ENCODE measurements at places on chromosomes 7 and 10.

DNA sequence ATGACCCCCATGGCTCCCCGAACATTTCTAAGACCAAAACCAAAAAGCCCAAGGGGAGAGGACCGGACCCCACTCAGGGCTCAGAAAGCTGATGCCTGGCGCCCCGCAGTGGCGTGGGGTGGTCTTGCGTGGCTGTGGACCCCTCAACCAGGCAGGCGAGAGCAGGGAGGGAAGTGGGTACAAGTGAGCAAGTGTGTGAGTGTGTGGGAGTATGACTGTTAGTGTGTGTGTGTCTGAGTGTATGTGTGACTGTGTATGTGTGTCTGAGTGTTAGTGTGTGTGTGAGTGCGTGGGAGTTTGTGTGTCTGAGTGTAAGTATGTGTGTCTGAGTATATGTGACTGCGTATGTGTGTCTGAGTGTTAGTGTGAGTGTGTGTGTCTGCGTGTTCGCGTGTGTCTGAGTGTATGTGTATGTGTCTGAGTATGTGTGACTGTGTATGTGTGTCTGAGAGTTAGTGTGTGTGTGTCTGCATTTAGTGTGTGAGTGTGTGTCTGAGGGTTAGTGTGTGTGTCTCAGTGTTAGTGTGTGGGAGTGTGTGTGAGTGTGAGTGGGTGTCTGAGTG is 34.0 kb upstream of the INSIG1 start:
- DNase-seq = no peak

DNA sequence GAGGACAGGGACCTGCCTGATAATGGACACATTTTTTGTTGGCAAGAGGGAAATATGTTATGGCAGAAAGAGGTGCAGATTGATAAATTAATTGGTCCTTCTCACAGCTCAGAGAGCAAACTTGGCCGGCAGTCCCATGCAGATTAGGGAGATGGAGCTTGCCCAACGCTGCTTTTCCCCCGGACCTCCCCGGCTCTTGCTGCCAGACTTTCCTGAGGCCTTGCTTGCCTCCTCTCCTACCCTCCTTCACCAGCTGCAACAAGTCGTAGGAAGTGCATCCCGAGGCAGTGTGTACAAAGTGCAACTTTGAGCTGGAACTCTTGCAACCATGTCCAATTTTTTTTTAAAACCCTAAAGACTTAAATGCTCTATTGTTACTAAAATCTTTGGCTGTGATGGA is 215.5 kb downstream of the LRMDA start:
- no peak for DNase-seq

DNA sequence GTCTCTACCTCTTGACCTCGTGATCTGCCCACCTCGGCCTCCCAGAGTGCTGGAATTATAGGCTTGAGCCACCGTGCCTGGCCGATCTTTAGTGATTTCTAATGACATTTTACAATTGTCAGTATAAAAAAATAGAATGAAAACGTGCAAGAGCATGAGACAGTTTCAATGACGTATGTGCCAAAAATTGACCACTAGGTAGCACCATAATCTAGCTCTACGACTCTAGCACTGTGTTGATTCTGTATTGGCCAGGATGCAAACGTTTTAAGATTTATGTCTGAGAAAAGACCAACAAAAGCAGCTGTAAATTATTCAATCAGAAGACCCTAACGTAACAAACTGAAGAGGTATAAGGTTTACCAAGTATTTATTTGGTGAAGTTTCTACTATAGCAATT is 25.4 kb upstream of the EXOC6 start:
- DNase-seq = no peak

- no peak for DNase-seq
Measured at GRCh38 chr10:48383393-48383792, 76.9 kb downstream of the MAPK8 start.

DNA sequence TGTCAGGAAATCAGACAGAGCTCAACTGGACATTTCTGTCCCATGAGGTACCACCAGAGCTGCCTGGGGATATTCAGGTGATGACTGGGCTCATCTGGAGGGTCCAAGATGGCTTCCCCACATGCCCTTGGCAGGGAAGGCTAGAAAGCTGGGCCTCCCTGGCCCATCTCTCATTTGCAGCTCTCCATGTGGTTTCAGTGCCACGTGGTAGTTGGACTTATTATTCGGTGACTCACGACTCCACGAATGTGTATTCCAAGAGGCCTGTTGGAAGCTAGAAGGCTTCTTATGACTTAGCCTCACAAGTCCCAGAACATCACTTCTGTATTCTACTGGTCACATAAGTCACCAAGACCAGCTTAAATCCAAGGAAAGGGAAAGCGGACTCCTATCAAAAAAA is 22.8 kb downstream of the NSMCE4A start:
- DNase-seq = no peak

DNA sequence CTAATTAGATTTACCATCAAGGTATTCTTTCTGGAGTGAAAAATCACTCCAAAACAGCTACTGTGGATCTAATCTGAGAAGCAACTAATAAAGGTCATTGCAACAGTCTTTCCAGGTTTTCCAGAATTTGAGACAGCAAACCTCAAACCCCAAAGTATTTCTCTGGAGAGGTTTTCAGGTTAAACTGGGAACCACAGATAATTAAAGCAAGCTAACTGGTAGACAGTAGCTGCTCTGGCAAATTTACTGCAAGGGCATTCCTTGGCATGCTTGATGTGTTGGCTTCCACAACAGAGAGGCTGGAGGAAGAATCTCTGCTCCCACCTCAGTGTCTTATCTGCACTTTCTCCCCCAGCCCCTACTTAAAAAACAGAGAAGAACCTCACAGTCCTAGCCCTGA is 140.0 kb upstream of the NRBF2 start:
- DNase-seq = no peak

DNA sequence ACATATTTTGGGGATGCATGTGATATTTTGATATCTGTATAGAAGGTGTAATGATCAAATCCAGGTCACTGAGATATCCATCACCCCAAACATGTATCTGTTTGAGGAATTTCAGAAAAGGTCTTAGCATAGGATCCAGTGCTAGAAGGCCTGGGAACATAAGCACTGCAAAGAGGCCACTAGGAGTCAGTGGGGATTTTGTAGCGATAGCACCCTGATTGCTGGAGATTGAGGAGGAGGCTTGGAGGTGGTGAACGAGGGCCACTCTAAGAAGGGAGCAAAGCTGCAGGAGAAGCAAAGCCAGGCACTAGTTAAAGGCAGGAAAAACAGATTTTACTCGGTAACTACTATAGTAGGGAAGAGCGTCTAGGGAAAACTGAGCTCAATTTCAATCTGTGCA is 324.0 kb downstream of the LHFPL3 start:
- no peak for DNase-seq

GRCh38 chr10:26057466-26057865 is 123.4 kb downstream of the MYO3A start:
- DNase-seq = no peak

- no peak for DNase-seq
Measured at GRCh38 chr10:128095753-128096469, 30.3 kb downstream of the MKI67 start.

DNA sequence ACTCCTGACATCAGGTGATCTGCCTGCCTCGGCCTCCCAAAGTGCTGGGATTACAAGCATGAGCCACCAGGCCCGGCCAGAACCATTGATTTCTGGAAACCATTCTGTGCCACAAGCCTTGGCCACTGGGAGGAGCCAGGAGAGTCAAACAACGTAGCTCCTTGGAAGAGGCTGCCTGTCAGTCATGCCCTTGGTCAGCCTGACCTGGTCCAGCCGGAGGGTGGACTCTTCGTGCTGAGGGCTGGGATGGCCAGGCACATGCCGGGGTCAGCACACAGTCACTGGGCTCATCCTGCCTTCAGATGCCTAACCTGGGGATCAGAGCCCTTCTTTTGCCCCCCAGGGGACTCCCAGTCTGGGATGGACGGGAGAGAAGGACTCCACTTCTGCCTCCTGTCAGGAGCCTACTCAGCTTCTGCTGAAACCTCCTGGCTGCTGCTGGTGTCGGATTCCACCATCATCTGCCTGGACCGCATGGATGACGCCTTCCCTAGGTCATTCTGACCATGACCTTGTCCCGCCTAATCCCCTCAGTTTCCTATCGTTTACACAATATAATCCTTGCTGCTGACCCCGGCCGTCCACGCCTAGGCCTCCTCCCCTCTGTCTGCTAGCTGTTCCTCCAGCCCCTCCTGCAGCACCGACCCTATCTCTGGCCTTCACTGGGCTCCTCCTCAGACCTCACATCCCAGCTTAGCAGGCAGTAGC is 30.4 kb downstream of the TMEM270 start:
- no peak for DNase-seq

GRCh38 chr7:26543340-26543739 is 251.7 kb downstream of the SNX10 start:
- no peak for DNase-seq

DNA sequence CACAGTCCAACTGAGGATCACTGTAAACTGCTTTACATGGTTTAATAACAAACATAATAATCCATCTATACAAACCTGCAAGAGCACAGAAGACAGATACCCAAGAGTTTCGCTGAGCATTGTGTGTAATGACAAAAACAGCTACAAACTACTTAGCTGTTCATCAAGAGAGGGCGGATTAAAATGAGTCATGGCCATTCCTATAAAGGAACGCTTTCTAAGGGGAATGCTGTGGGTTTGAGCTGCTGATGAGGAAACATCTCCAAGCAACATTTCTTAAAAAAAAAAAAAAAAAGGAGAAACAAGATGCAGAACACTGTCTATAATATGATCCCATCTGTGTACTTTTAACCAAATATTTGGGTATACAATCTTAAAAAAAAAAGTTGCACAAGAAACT is 33.8 kb downstream of the VOPP1 start:
- DNase-seq = no peak

DNA sequence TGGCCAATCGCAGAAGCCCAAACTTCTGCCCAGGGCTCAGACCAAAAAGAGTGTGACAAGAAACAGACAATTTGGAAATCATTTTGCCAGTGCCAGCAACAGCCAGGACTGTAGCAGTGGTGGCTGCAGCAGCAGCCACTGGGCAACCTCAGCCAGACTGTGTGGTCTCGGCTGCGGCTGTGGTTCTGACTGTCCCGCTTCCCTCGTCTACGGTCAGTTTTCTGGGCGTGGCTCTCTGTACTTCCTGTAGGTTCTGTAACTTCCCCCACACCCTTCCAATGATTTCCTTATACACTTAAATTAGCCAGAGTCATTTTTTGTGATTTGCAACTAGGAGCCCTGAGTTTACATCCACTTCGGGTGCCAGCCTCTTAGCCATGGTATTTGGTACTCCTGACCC is 39.9 kb downstream of the CYTH3 start:
- DNase-seq = no peak

GRCh38 chr10:92822060-92822634 is 26.2 kb upstream of the EXOC6 start:
- DNase-seq = no peak

DNA sequence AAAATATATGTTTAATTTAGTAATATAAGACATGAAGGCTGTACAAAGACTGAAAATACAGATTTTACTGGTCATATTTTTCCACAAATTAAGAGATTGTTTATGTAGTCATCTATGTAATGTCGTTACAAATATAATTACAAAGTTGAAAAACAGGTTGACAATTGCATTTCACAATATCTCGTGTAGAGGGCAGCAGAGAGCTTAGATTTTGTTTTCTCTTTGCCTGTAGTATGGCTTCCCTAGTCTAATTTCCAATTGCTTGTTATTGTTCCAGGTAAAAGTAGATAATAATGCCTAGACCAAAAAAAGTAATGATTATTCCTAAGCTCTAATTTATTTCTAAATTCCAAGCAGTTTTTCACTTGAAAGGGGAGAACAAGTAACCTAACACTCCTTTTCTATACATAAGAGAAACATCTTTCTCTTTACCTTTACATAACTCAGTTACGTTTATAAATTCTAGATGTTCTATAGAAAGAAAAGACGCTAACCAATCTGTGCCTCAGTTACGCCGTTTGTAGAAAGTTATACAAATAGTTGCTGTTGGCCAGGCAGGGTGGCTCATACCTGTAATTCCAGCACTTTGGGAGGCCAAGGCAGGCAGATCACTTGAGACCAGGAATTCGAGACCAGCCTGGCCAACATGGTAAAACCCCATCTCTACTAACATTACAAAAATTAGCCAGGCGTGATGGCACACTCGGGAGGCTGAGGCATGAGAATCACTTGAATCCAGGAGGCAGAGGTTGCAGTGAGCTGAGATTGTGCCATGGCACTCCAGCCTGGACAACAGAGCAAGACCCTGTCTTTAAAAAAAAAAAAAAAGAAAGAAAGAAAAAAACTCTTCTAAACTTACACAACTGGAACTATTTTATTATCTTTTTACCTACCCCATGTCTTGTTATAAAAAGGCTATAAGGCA is 30.0 kb downstream of the NET1 start:
- DNase-seq = no peak

GRCh38 chr7:67637023-67637358 is 640.4 kb downstream of the TYW1 start:
- no peak for DNase-seq

- DNase-seq = no peak
Measured at GRCh38 chr7:133863362-133864061, 263.6 kb upstream of the LRGUK start.

DNA sequence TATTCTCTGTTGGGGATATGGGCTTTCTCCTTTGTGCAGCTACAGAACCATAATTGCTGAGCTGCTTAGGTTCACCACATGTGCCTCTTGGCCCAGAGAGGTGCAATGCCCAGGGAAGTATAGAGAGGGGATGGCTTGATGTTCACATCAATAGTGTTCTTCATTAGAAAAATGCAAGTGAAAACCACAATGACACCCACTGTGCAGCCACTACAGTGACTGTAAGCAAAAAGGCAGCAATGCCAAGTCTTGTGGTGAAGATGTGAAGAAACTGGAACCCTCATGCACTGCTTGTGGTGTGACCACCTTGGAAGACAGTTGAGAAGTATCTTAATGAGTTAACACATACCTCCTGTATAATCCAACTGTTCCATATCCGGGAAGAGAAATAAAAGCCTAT is 318.9 kb upstream of the ZMIZ1 start:
- DNase-seq = no peak

DNA sequence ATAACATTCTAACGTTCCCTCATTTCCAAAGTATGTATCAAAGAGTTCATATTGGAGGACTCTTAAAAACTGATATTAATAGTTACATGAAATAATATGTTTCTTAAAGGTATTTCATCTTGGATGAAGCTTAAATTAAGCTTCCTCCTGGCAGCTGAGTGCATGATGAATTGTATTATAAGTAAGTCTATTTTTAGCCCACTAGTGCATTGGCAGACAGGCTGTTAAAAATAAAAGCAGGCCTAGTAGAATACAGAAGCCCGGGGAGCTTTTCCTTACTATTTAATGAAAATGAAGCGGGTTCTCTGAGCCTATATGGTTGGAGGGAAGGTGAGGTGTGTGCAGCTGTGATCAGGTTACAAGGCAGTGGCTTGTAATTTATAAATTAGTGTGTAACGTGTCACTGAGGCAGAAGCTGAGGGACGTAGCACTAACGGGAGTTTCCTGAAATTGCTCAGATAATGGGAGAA is 130.7 kb upstream of the KMT2E start:
- no peak for DNase-seq

GRCh38 chr7:149885191-149886017 is 11.6 kb downstream of the ATP6V0E2 start:
- DNase-seq = no peak

Data from stimulated activated CD4-positive, alpha-beta T cell treated with anti-CD3 and anti-CD28 coated beads, TNF-alpha, amount 100 ng/mL, for 4 hours (primary cell).